ENCODE measurements at places on chromosomes 6 and 20.
A peak's percentile ranks its signal among the peaks of the same experiment; 100 is the strongest.

- DNase-seq = no peak
Measured at GRCh38 chr20:36872852-36873251, 3.1 kb upstream of the TLDC2 start.

- no peak for DNase-seq
Measured at GRCh38 chr6:13485923-13486562, 1.4 kb downstream of the GFOD1 start.

DNA sequence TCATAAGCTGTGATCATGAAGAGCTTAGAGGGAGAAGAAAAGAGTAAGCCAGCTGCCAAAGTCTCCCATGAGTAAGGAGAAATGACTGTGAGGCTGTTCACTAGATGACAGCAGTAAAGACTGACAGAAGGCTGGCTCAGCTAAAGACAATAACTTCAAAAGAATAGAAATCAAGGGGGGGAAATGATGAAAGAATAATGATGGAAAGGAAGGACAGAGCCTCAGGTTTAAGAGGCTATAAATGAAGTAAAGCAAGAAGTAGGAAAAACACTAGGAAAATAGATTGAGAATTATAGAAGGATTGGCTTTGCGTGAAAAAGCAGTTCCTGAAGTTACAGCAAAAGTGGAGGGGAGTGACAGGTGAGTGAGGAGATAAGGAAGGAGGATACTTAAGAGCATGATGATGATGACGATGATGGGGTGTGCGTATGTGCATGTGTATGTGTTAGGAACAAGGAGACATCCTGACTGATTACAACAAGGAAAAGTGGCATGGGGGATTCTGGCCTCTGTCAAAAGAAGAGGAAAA lies 48.2 kb downstream of the HBS1L start:
- DNase-seq = no peak

DNA sequence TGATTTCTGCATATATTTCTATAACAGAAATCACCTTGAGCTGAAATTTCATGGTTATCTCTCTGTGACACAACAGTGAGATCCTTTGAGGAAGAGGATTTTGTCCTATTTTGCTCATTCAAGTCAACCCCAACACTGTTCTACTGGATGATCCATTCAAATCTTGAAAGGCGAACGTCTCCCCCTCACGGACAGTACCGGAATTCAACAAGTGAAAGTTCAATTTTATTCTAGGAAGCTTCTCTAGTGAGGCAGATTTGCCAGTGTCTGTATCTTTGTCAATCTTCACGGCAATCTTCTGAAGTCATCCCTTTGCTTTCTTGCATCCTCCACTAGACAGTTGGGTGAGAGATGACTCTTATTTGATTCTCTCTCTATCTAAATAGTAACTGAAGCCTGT lies 91.7 kb upstream of the PDE7B start:
- DNase-seq = no peak

- no peak for DNase-seq
Measured at GRCh38 chr6:81997090-81997926, 244.8 kb upstream of the TENT5A start.

DNA sequence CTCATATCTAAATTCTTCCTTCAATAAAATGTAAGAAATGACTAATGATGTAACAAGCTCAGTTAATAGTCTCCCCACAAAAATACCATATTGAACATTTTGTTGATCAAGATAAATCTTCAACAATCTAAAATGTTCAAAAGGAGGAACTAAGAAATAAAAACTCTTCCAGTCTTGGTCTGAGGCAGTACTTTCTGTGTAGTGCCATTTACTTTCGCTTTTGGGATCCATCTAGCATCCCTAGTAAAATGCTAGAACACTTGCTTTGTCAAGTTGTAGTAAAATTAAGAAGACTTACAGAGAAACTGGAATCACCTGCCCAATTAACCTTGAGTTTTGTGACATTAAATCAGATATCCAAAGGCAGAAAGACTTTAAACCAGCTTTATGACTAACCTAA lies 246.4 kb downstream of the KHDRBS2 start:
- DNase-seq = no peak

DNA sequence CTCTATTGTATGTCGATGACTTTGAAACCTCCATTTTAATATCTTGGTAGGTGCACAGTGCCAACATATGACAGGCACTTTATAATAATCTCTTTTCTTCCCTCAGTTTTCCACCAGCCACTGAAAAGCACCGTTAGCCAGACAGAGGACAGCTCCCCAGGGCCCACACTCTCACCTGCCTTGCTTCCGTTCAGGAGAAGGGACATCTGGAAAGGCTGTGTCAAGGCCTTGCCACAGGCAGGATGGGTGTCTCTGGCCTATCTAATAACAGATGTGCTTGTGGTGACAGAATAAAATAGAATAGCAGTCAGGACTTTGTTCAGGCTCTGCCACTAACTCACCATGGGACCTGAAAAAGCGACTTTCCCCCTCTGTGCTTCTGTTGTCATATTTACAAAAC lies 75.5 kb upstream of the CCDC167 start:
- no peak for DNase-seq

DNA sequence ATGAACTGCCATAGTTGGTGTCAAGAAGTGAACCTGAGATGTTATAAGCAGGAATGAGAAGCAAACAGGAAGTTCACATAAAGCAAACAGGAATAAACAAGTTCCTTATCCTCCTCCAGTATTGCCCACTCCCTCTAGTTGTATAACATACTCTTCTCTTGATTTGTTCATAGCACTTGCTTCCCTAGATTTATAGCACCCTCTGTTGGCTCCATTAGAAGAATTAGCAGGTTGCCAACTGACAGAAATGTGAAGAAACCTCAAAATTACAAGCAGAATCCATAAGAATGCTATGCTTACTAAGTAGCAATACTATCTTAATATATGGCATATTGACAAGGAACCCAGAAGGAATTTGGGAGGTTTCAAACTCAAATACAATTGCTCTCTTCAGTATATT lies 195.4 kb downstream of the TBX18 start:
- no peak for DNase-seq

DNA sequence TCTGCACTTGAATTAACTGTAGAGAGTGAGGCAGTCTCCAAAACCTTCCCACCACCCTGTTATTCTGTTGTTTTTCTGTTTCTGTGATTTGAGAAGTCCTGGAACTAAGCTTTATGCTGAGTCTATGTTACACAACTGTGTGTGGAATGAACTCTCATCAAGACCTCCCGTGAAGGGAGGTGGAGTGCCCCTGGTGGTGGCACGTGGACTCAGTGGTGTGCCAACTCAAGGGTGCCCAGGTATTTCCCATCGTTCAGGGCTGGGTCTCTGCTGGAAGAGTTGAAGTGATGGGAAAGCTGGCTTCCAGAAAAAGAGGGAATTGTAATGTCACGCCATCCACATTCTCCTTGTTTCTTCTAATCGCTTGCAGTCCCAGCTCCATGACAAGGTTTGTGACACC lies 374.2 kb downstream of the SMOC2 start:
- no peak for DNase-seq

- DNase-seq = no peak
Measured at GRCh38 chr6:160790028-160790792, 88.2 kb downstream of the PLG start.

- no peak for DNase-seq
Measured at GRCh38 chr20:62287759-62288534, 14.8 kb upstream of the ADRM1 start.

GRCh38 chr6:25991785-25992412 lies 29.3 kb downstream of the TRIM38 start:
- peak; percentile 41 for DNase-seq

GRCh38 chr6:13250703-13251102 lies 77.6 kb downstream of the TBC1D7 start:
- no peak for DNase-seq

DNA sequence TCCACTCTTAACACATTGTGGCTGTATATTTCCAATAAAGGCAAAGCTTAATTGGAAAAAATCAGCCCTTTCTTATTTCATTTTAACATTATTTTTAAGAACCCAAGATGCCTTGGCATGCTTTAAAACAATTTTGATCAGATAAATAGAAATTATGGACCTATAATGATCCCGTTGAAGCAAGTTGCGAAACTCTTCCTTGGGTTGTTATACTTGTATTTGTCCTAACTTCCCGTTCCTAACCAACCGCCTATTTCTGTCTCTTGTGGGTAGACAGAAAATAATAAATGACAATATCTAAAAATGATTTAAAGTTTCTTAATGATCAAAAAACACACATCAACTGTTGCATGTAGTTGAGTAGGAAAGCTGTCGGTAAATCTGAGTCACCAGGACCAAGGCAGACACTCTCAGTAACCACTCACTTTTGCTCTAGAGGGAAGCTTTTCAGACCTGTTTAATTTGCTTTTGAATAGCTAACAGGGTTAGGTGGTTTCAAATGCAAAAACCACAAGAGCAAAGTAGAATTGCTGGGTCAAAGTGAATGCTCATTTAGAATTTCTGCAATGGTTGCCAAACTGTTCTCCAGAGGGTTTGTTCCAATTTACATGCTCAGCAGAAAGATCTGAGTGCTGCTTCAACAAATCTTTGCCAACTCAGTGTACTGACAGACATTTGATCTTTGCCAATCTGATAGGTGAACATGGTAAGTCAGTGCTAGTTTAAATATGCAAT lies 34.2 kb upstream of the KCNK5 start:
- DNase-seq = no peak

- DNase-seq = no peak
Measured at GRCh38 chr20:44448753-44449546, 26.7 kb upstream of the TTPAL start.

DNA sequence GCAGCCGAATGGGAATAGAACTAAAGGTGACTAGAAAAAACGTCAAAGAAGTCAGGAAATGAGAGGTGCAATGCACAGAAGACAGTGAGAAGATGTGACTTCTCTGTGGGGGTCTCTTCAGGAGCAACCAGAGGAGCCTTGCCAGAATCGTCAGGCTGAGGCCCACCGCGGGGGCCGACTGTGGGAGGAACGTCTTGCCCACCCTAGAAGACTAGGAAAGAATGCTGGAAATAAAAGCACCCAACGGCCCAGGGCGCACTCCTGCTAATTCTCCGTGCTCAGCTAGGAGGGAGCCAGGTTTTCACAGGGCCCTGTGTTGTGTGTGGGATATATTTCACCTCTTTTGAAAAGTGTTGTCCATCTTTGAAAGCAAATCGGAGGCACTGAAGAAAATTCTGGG lies 129.2 kb downstream of the SMOC2 start:
- no peak for DNase-seq

GRCh38 chr6:39806278-39806677 lies 14.1 kb downstream of the DAAM2 start:
- no peak for DNase-seq

GRCh38 chr6:98669371-98669770 lies 165.0 kb upstream of the POU3F2 start:
- no peak for DNase-seq

- peak; percentile 61 for DNase-seq
Measured at GRCh38 chr6:47413752-47414422, 63.7 kb upstream of the CD2AP start.

DNA sequence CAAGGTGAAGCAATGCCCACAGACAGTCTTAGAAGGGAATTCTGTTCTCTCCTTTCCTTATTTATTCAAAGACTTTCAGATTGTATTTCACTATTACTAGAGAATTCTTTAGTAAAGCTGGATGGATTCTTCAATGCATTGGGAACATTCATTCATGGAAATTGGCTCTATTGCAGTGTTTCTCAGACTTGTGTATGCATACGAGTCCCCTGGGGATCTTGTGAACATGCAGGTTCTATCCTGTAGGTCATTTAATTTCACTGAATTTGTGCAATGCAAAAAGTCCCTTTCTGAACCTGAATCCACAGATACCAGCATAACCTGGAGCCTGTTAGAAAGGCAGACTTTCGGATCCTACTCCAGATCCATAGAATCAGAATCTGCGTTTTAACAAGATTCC lies 160.9 kb upstream of the AHI1 start:
- DNase-seq = no peak

- no peak for DNase-seq
Measured at GRCh38 chr6:81331526-81331925, 421.0 kb downstream of the TENT5A start.

GRCh38 chr6:111057074-111057752 lies 30.1 kb upstream of the SLC16A10 start:
- peak; percentile 25 for DNase-seq

DNA sequence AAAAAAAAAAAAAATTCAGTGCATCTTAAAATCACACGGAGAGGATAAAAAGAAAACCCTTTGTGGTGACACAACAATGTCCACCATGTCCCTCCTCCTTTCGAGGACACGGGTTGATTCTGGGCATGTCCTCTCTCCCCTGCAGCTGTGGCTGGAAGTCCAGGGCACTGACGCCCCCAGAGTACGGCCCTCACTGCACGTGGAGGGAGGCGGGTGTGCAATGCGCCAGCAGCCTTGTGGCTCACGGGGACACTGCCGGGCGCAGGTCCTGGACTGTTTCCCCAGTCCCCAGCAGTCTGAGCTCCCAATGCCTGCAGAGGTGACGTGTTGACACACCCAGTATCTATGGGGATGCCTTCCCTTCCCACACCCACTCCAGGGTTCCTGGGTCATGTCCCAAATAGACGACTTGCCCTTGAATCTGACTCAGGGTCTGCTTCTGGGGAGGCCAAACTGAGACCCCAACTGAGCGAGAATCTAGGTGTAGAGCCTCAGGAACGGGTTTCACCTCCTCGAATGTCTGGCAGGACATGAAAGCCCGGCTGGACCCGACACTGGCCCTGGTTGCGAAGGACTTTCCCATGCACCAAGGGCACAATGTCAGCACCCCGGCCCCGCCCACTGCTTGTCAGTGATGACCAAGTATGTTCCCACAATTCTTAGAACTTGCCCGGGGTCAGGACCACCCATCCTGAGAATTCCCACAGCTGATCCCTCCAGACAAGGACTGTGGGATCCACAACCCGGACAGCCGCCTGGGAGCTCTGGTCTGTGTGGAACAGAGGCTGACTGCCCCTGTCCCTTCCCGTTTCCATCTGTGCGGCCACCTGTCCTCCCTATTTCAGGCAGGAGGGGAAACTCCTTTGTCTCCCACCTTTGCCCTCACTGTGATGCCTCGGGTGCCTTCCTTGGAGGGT lies 425.1 kb upstream of the SULF2 start:
- no peak for DNase-seq

GRCh38 chr20:10696650-10697049 lies 22.9 kb upstream of the JAG1 start:
- no peak for DNase-seq

DNA sequence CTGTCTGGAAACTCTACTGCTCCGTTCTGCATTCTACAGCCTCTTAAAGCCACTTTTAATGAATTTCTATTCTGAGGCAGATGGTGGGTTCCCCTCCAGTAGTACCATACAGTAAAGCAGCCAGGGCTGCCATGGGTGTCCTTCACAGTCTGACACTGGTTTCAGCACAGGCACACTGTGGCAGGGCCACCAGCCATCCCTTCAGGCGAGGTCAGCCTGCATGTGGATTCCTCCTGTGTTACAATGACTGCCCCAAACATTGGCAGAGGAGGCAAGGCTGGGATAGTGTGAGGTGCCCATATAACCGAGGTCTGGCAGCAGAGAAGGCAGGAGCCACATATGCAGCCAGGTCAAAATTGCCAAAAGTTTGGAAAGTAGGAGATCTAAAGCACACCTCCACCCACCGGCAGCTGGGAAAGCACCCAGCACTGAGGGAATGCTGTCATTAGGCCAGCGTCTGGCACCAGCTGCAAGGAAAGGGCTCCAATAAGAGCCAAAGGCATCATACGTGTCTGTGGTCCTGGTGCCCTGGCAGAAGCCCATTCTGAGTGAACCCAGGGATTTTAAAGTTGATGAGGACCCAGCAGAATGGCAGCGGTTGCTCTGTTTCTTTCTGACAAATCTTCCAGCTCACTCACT lies 24.0 kb downstream of the STK35 start:
- DNase-seq = no peak
